Breast epithelium (tissue), 4 donors: ENCODE measurements at places on chromosomes 1 and 21.

DNA sequence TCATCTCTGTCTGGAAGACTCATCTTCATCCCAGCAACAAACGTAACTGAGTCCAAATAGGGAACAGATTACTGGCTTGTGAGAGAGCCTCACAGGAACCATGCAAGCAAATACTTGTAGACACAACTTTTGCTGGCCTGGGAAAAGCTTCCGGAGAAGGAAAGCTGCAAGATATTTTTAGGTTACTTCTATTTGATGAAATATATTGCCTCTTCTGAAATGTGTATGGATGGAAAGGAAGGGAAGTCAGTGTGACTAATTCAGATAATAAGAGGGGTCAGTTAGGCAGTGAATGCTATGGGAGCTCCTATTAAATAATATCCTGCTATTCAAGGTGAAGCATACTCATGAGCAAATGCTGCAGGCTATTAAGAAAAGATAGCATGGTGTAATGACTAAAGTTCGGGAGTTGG is 20.4 kb upstream of the FGGY start:
- no peak for DNase-seq

- no peak for DNase-seq
These were observed 38.6 kb downstream of the WASF2 start for GRCh38 chr1:27451343-27451742.

DNA sequence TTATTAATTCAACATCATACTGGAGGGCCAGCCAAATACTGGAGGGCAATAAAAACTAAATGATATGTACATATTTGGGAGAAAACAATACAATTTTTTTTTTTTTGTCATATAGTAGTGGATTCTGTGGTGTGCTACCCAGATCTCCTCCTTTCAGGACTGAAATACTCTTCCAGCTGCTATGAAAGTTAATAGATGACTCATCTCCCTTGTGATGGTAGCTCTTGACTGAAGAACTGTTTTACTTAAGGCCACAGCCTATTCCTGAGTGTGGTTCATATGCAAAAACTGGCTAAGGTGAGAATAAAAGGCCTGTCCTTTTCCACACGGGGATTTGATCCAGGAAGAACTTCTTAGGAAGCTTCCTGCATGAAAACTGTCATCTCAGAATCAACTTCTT is 307.9 kb downstream of the HLX start:
- no peak for DNase-seq

DNA sequence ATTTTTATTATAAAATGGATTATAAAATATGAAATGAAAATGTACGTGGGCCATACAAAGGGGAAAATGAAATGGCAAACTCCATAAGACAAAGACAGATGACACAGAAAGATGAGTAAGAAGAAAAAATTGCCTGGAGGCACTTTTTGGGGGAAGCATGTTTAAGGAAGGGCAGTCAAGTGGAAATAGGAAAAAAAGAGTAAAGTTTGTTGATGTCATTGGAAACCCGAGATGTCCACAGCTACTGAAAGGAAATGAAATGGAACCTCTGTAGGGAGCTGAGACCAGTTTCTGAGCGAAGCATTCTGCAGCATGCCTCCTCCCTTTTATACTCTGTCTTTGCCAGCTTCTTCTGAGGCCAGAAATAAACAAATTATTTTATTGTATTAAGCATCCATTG is 203.4 kb upstream of the UBE2U start:
- no peak for DNase-seq

DNA sequence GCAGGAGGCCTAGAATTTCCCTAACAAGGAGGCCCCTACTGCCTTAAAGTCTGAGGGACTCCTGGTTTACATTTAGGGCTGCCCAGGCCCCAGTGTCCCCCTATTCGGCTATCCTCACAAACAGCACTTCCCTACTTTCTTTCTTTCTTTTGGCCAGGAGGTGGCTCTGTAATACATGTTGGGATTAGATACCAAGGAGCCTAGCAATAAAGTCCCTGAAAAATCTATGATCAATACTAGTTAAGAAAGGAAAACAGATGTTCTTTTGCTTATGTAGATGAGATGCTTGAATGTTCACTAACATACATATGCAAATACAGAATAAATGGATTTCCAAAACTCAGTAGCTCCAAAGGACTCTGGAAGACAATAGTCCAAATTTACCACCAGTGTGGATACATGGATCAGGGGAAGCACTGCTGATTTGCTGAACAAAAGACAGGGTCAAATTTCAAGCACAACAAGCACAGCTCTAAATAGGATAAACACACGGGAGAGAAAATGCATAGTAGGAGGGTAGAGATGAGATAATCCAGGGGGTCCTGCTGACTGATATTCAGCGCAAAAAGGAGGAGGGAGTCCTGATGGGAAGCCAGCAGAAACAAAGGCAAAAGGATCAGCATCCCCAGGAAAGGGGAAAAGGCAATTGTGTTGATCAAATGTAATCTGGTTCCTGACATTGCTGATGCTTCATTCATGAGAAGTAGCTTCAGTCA is 240.0 kb downstream of the NUF2 start:
- DNase-seq = no peak

DNA sequence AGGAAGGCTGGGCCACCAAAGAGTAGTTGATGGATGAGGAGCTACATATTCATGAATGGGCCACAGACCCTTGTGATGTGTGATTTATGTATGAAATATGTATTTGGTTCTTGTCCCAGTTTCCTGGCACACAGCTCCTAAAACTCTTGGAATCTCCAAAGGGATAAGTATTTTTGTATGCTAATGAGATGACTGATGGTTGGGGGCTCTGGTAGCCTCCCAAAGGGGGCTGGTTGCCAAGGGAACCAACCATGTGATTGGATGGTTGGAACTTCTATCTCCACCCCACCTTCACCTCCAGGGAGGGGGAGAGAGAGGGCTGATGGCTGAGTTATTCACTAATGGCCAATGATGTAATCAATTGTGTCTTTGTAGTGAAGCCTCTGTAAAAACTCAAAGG is 77.1 kb downstream of the ZNF281 start:
- no peak for DNase-seq

DNA sequence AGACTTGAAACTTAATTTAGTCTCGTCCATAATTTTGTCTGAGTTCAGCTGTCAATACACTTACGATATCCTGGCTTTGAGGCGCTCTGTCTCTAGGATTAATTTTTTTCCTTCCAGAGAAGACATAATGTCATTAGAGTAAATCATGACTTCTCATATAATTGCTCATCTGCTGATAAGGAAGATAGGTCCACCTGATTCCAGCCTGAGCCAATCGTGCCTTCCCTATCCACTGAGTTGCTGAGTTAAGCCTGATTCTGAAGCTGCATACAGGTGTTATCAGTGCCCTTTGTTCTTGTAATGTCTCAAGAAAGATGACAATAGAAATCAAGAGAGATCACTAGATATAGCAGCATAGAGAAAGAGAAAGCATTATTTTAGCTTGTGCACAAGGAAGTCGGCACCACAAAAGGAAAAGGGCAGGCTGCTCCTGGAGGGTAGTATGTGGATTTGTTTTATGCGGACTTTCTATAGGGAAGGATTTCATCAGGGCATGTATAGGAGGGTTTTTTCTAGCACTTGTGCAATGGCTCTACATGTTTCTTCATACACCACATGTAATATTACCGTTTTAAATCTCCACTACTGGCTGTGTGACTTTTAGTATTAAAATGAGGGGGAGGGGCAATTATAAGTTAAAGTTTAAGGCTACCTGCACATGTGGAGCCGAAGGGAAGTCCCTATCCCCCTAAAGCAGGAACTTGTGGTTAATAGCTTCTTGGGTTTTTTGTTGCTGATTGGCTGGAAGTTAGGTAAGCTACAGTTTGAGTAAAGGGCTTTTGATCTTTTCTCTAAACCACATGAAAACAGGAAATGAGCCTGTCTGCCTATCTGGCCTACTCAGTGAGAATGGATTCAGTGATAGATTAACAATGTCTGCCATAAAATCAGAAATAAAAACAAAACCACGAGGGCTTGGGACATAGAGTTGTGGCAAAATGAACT is 133.4 kb downstream of the PLPPR5 start:
- DNase-seq = no peak

DNA sequence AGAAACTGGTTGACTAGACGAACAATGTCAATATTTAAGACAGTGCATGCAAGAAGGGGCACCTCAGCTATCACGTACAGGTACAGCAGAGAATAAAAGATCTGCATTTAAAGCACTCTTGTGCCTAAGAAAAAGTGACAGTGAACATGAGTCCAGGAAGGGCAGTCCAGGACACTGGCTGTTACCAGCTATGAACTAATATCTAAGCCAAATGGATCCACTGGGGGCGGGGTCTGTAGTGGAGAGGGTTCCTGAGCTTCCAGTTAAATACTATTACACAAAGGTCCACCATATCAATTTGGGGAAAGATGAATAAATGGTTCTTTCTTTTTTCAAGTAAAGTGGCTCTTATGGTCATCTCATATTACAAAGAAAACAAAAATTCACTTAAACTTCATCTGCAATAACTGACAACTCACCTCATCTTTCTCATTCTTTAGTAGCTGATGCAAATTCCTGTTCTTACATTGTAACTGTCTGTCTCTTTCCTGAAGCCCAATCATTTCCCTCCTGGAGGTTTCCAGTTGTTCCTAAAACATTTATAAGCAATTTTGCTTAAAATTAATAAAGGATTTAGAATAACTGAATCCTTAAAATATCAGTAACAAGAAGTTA is 24.5 kb downstream of the SSX2IP start:
- no peak for DNase-seq

DNA sequence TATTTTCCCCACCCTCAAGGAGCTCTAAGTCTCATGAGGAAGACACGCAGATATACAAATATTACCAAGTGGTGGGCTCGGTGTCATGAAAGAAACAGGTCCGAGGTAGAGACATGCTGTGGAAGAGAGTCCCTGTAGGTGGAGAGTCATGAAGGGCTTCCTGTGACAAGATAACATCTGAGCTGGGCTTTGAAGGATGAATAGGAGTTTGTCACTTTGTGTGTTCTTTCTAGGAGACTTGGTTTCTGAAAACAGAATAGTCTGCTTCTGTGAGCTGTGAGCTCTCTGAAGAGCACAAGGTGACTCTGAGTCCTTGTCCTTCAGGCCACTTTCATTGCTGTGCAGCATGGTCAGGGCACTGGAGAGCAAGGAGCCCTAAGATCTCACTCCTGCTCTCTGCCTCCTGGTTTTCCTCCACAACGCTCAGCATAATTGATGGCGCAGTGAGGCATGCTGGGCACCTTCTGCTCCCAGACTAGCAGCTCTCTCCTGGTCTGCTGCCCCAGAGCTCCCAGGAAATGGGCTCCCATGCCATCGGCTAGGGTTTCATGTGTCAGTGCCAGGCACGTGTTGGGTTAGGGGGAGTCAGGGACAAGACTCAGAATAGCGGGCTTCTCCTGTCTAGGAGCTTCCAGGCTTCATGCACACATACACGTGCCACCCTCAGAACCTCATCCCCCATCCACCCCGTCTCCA is 209.9 kb upstream of the CSF3R start:
- DNase-seq = no peak

DNA sequence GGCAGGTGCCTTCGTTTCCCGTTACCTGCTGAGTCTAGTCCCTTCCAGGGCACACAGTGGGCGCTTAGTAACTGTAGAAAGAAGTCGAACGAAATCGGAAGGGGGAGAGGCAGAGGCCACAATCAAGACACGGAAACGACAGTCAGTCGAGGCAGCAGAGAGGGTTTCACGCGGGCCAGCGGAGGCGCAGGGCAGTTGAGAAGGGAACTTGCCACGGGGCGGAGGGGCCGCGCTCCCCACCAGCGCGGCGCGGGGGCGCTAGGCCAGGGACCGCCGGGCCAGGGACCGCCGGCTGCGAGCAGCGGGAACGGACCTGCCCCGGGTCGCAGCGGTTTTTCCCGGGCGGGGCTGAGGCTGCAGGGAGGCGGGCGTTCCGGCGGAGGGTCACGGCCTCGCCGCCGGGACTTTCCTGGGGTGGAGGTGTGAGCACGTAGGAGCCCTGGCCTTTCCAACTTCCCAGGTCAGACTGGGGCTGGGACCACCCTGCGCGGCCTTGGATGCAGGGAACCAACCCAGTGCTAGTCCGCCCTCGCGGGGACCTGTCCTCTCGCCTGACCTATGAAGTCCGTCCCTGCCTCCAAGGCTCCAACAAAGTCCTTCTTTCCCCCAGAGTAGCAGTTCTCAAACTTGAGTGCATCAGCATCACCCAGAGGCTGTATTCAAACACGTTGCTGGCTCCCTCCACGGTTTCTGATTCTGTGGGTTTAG is 150.1 kb upstream of the FGGY start:
- DNase-seq = no peak

- peak; percentile 94 for DNase-seq
These were observed 14.3 kb upstream of the EDN2 start for GRCh38 chr1:41498804-41499203.

DNA sequence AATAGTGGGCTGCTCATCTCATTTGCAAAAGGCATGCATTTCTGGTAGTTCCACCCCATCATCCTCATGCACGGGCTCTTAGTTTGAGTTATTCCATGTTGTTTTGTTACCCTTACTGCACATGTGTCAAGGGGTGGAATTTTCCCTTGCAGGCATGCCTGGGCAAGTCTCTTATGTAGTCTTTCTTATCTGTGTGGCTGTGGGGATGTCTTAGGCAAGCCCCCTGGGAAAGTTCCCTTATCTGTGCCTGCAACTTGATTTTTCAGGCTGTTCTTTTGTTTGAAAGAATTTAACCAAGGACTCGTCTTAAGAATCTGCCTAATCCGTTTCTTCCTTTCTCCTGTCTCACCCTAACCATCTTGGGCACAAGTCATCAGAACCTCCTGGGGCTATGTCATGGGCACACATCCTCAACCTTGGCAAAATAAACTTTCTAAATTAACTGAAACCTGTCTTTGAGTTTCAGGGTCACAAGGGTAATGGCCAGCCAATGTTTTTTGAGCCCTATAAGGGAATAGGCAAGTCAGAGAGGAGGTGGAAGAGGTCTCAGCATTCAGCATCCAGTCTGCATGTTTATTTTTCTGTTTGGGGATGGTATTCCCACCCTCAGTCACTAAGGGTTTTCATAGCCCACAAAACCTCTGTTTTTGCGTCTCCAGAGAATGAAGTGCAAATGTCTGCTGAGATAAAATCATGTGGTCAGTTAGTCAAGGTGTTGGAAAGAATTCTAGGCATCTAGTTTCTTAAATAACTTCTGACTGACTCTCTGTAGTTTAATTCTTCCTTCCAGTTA is 579.7 kb downstream of the PLA2G4A start:
- DNase-seq = no peak

DNA sequence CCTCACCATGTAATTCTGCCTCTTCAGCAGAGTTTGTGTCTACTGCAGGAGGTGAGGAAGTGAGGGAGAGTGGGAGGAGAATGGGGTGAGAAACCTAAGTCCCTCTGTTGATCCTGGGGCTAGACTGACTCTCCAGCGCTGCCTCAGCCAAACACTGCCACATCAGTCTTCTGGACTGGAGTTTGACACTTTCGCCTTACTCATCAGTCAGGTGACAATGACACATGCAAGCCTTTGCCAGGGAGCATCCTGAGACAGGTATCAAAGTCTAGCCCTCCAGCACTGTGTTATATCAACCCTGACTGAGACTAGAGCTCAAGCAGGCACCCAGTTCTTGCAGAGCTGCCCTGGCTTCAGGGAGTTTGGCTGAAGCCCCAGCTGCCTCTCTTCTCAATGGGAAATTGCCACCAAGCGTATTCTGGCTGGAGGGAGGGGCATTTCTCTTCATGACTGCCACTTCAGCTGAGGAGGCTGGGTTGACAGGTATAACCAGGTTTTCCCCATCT is 33.3 kb upstream of the SUCO start:
- DNase-seq = no peak
